ENCODE measurements at places on chromosomes 6 and 20. TPM values are rescaled to one million over a fixed set of nuclear protein-coding genes. Genes with fewer than 3 reads are reported as not detected.

DNA sequence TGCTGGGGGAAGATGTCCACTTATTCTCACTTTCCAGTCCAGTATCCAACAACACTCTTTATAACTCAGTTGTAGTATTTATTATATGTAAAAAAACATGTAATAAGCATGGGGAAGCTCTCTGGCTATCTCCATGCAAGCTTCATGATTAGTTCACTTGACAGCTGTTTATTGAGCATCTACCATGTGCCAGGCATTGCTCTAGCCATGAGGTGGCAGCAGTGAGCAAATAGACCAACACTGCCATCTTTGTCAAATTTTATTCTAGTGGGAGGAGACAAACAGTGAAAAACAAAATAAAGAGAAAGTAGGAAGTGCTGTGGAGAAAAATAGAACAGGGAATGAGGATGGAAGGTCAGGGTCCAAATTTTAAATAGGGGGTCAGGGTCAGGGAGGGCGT lies 131.8 kb downstream of the CFAP61 start:
- DNase-seq: no peak
- H3K27ac ChIP-seq: no peak overlapping the region
- no peaks in the 10 kb centered on the region for H3K36me3 ChIP-seq
- no peak overlapping the region for H3K4me3 ChIP-seq
- H3K27me3 ChIP-seq: no peaks in the 10 kb centered on the region
- no peaks in the 10 kb centered on the region for H3K4me1 ChIP-seq

DNA sequence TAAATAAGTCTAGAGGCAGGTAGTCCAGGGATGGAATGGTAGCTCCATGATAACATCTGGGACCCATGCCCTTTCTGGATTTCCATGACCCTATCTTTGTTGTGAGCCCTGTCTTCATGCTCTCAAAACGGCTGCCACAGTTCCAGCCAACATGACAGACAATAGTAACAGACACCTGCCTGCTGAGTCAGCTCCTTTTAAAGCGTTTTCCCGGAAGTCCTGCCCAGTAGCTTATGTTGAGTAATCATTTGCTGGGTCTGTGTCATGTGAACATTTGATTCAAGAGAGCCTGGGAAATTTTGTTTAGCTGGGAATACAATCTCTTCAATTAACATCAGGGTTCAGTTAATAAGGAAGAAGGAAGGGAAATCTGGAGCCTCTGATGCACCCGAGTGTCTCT lies 262.2 kb upstream of the SULF2 start:
- no peaks in the 10 kb centered on the region for H3K36me3 ChIP-seq
- no peak for DNase-seq
- no peak overlapping the region for H3K4me3 ChIP-seq

DNA sequence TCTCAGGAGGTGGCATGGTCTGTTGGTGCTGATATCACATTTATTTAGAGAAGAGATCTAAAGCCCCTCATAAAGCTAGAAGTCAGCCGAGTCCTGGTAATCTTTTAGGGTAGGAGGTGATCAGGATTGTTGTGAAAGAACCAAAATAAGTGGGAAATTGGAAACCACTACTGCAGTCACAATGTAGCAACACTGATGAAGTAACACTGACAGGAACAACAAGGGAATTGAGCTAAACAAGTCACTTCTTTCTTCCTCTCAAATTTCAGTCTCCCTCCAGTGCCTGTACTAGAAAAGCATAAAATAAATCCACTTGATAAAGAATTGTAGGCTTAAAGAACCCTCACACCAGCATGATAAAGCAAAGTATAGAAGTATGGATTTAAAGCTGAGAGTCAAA lies 1509.0 kb downstream of the GRIK2 start:
- H3K27ac ChIP-seq: no peak overlapping the region
- no peak overlapping the region for H3K4me3 ChIP-seq
- H3K4me1 ChIP-seq: no peaks in the 10 kb centered on the region
- H3K36me3 ChIP-seq: no peaks in the 10 kb centered on the region

GRCh38 chr6:16163066-16163465 lies 34.2 kb downstream of the MYLIP start:
- H3K4me3 ChIP-seq: no peak overlapping the region
- no peaks in the 10 kb centered on the region for H3K36me3 ChIP-seq
- H3K4me1 ChIP-seq: no peaks in the 10 kb centered on the region
- no peak for DNase-seq
- no peaks in the 10 kb centered on the region for H3K27me3 ChIP-seq

GRCh38 chr6:26216886-26217713 lies 129.9 kb downstream of the HFE start:
- H3K4me3 ChIP-seq: peak overlapping the region; percentile 13
- peak overlapping the region; percentile 77 for H3K27ac ChIP-seq
- peaks cover 66% of the 10 kb centered on the region for H3K27me3 ChIP-seq
- H3K4me1 ChIP-seq: no peaks in the 10 kb centered on the region

DNA sequence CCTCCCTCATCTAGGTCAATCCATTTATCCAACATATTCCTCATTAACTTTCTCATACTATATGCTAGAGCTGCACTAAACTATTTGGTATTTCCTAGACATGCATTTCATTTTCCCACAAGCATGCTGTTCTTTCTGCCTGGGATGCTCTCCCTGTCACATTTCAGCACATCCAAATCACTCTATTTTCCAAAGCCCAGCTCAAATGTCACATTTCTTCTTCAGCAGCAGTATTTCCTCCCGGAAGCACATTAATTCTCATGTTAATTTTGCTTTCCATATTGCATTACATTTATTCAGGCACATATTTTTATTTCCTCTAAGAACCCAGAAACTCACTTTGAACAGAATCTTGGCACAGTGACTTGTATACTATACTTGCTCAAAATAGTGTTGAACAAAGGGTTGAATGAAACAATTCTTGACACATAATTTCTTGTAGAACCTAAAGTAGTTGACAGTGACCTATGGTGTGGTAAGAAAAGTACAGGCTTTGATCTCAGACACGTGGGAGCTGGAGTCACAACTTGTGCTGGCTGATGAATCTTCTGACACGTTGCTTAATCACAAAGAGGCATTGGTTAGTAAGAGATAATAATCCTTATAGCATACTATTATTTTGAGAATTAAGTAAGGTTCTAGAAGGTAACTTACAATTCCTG lies 30.8 kb upstream of the CD2AP start:
- no peaks in the 10 kb centered on the region for H3K4me1 ChIP-seq
- no peaks in the 10 kb centered on the region for H3K36me3 ChIP-seq
- no peak for DNase-seq
- no peak overlapping the region for H3K4me3 ChIP-seq
- no peaks in the 10 kb centered on the region for H3K27me3 ChIP-seq

DNA sequence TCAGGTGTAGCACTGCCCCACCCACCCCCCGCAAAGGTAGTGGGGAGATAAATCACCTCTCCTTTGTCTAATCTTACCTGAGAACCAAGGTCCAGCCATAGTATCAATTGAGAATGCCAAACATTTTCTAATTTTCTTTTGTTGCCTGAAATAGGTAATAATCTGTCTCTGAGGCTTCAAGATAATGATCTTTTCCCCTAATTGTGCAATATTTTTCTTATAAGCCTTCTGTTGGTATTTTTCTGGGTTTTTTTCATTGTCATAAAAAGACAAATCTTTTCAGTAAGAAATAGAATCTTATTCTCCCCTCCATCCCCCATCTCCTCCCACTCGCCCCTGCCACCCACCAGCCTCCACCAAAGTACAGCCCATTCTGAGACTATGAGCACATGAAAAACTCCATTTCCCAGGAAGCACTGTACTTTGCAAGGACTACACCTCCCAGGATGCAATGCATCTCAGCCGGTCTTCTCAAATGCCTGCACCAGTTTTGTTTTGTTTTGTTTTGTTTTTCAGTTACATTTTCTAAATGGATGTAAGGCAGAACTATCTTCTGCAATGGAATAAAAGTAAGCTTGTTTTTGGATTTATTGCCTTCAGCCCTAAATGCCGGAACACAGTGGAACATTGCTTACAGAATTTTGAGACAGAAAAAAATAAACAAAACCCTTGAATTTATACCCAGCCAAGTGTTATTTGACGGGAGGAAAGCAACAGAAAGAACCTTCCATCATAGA lies 268.0 kb downstream of the TFAP2A start:
- H3K27ac ChIP-seq: no peak overlapping the region
- no peak for DNase-seq
- no peaks in the 10 kb centered on the region for H3K4me1 ChIP-seq
- no peaks in the 10 kb centered on the region for H3K36me3 ChIP-seq
- H3K27me3 ChIP-seq: no peaks in the 10 kb centered on the region
- H3K4me3 ChIP-seq: no peak overlapping the region

GRCh38 chr6:30507849-30508827 lies 18.8 kb downstream of the HLA-E start:
- no peaks in the 10 kb centered on the region for H3K36me3 ChIP-seq
- H3K4me1 ChIP-seq: no peaks in the 10 kb centered on the region
- no peak overlapping the region for H3K27ac ChIP-seq

GRCh38 chr6:13830803-13831202 lies 16.4 kb upstream of the MCUR1 start:
- no peaks in the 10 kb centered on the region for H3K27me3 ChIP-seq
- no peak for DNase-seq
- H3K4me1 ChIP-seq: no peaks in the 10 kb centered on the region
- no peaks in the 10 kb centered on the region for H3K36me3 ChIP-seq
- no peak overlapping the region for H3K4me3 ChIP-seq

The TXLNB gene
- total RNA-seq: 0.04 TPM

The GSTA3 gene
- total RNA-seq: not detected

The HLA-DQA2 gene
- total RNA-seq: not detected

The PREP gene
- 14.8 TPM for total RNA-seq

All from pancreas (tissue), 10 donors.